ENCODE measurements at places on chromosomes 6 and 20.

GRCh38 chr6:4817551-4817950, 41.3 kb downstream of the CDYL start:
- DNase-seq, result no peak

DNA sequence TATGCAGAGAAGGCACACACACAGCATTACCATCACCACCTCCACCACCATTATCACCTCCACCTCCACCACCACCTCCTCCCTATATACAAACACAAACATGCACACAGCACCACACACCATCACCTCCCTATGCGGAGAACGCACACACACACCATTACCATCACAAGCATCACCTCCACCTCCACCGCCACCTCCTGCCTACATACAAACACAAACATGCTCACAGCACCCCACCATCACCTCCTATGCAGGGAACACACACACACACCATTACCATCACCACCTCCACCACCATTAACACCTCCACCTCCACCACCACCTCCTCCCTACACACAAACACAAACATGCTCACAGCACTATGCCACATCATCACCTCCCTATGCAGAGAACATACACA, 236.5 kb upstream of the AFDN start:
- DNase-seq, result no peak

- DNase-seq, result no peak
These were observed 106.3 kb upstream of the ZNF217 start for GRCh38 chr20:53699906-53700305.

DNA sequence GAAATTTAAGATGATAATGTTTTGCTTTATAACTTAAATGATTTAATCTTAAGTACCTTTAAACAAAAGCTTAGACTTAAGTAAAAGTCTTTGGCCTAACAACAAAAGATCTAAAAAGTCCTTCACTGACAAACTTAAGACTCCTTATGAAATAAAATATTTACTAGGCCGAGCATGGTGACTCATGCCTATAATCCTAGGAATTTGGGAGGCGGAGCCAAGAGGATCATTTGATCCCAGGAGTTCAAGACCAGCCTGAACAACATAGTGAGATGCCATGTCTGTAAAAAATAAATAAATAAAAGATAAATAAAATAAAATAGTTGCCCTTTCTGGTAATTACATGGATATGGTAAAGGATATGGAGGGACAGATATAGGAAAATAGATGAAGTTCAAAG, 12.4 kb downstream of the KATNA1 start:
- DNase-seq, result no peak

DNA sequence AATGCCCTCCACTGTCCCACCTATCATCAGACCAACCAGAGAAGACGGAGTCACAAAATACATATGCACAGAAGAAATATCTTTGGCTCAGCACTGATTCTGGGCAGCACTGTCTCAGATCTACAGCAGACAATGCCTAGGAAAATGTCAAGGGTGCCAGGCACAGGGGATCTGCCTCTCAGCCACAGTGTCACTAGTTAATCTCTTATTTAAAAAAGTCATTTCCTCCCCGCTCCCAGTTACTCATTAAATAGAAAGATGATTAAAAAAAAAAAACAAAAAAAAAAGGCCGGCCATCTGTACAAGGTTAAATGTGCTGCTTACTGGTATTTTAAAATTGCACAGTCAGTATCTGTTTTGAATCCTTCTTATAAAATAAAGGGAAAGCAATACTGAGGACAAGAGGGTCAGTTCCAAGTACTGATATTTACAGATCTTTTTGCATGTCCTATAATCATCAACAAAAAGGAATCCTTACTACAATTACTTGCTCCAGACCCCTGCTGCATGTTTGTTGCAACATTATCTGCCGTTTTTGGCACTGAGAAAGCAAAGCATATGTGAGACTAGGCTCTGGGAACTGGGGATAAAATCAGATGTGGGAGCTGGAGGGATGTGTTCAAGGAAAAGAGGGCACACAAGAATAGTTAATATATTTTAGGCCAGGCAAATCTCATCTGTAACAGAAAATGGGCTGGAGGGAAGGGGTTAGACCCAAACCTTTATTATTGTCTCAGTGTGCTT, 299.3 kb downstream of the KIF16B start:
- no peak for DNase-seq

GRCh38 chr6:166540631-166541331, 45.7 kb downstream of the RAMACL start:
- DNase-seq, result peak; percentile 72

DNA sequence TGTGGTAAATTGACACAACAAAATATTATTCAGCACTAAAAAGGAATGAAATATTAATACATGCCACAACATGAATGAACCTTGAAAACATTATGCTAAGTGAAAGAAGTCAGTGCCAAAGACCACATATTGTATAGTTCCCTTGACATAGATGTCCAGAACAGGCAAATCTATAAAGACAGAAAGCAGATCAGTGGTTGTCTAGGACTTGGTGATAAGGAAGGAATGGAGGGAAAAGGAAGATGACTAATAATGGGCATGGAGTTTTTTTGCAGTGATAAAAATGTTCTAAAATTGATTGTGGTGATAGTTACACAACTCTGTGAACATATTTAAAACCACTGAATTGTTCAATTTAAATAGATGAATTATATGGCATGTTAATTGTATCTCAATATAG, 32.5 kb downstream of the TBX18 start:
- no peak for DNase-seq

- no peak for DNase-seq
These were observed 1.5 kb downstream of the PRRT1 start for GRCh38 chr6:32149932-32150870.

- no peak for DNase-seq
These were observed 271.6 kb upstream of the SGK1 start for GRCh38 chr6:134589512-134589911.

DNA sequence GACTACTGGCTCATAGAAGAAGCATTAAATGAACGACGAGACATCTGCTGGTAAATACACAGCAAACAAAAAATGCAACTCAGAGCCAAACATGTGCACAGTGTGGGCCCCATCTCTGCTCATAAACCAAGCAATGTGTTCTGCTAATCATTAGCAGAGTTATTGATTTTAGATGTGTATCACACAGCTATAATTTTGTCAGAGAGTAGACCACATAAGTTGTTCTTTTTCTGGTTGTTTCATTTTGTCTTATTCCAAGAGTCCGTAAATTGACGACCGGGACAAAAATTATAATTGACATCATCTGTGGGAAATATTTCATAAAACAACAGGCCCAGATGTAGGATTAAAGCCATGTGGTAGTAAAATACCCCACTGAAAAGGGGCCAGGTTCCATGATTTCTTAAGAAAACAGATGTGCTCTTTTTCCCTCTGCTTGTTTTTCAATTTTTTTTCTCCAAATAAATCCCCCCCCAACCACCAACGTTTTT, 423.6 kb downstream of the HAO1 start:
- no peak for DNase-seq

DNA sequence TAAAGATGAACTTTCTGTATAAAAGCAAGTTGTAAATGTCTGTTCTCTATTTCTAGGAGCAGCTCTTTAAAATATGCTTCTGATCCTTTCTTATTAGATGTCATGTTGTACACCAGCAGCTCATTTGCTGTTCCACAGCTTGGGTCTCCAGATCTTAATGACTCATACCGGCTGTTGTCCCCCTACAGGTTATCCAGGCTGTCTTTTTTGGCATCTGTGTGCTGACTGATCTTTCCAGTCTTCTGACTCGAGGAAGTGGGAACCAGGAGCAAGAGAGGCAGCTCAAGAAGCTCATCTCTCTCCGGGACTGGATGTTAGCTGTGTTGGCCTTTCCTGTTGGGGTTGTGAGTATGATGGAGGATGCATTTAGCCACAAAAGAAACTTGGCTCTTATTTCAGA, 76.0 kb downstream of the AIG1 start:
- DNase-seq, result no peak

DNA sequence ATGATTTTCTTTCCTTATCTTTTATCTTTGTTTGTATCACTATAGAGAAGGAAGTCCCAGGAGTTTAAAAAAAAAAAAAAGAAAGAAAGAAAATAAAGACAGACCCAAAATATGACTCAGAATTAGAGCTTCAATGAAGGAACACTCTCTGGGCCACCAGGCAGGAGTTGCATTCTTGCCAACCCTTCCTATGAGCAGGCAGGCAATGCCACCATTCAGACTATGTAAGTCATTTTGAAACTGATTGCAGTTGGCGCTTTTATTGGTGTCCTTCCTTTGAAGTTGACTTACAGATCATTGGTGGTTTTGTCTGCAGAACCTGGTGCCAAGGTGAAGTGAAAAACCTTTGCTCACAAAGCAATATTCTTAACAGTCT, 50.3 kb downstream of the MYB start:
- no peak for DNase-seq

GRCh38 chr6:145138469-145139139, 596.7 kb downstream of the EPM2A start:
- DNase-seq, result no peak

DNA sequence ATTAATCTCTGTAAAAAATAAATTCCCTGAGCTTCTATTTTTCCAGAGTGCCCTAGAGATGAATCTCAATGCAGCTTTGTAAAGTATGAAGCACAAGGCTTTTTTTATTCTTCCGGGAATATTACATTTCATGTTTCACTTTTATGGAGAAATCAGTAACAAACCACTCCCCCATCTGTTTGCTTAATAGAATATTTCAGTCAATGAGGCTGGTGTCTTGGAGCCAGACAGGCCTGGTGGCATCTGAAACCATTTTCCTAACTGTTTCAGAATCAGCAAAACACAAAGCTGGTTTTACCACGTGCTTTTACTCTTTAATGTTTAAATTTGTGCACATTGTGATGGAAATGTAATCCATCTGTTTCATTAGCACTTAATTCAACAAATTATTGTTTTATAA, 400.8 kb upstream of the HSF2 start:
- no peak for DNase-seq

- no peak for DNase-seq
These were observed 32.9 kb downstream of the EDN3 start for GRCh38 chr20:59333260-59333845.

GRCh38 chr6:25927756-25928216, 2.7 kb downstream of the SLC17A2 start:
- DNase-seq, result no peak

DNA sequence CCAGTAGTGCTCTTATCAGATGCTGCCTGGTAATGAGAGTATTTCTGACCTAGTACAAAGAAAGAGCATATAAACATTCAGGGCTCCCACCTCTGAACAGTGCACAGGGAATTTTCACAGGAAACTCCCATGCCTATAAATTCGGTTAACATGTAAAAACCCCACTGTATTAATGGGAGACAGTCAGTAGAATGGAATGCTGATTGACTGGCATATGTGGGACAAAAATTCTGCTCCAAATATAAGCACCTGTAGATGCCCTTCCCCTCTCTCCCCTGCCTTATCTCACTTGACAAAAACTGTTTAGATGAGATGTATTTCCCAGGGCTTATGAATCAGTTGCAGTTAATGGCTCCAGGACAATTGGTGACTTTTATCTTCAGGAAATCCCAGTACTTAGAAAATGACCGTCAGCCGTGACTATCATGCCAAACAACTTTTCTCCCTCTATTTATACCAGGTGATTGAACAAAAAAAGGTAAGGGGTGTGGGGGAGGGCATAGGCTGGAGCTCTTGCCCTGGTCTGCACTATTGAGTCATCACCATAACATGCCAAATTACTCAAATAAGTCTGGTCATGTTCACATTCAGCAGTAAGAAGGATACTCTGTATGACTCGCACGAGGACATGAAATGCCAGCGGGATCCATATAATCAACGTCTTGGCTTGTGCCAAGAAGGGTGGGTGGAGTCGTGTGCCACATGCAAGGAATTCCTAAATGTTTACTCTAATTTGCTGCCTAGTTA, 176.4 kb upstream of the BMP2 start:
- no peak for DNase-seq

- no peak for DNase-seq
These were observed 253.4 kb downstream of the PRL start for GRCh38 chr6:22043284-22043962.

- peak; percentile 38 for DNase-seq
These were observed 34.0 kb upstream of the FOXO3 start for GRCh38 chr6:108526739-108527174.

- no peak for DNase-seq
These were observed 17.8 kb upstream of the FKBP5 start for GRCh38 chr6:35706468-35706867.

GRCh38 chr6:91575032-91575431, 988.2 kb upstream of the MAP3K7 start:
- DNase-seq, result peak; percentile 2

DNA sequence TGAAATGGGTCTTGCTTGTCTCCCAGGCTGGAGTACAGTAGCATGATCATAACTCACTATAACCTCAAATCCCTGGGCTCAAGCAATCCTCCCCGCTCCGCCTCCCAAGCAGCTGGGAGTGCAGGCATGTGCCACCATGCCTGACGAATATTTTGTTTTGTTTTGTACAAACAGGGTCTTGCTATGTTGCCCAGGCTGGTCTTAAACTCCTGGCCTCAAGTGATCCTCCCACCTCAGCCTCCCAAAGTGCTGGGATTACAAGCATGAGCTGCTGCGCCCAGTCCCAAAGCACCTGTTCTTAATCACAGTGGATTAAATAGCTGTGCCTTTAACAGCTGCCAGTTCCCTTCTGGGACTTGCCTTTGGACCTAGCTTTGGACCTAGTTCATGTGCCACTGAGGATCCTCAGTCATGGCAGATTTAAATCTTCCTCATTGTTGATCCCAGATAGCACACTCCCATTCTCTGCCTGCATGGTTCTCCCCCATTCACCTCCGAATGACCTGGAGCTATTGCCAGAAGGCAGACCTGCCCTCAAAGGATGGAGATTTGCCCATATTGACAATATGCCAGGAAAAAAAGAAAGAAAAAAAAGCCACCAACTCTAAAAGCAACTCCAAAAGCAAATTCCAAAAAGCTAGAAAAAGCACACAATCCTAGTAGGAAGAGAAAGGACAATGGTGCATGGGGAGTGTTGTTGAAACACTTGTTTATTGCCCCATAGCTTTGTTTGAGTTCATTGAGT, 10.6 kb downstream of the POFUT1 start:
- no peak for DNase-seq

DNA sequence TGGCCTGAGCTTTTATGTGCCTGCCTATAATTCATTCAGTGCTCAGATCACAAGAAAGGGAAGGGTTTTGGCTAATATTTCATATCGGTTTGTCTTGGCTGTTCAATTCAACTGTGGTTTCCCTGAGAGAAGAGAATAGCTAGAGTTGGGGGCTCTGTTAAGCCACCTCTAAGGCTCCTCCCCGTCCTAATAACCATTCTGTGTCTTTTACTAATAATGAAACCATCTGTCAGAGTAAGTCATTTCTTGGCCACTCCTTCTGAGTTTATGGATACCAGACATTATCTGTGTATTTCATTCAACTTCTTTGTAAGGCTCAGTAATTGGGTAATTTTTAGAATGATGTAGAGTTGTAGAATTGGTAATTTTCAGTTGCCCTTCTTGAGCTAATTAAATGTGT, 5.2 kb downstream of the STX11 start:
- DNase-seq, result peak; percentile 67

GRCh38 chr6:45422503-45423110, 44.9 kb upstream of the SUPT3H start:
- no peak for DNase-seq

Data from GM13977 (cell line).